NCI-H774 (cell line): ENCODE measurements at places on chromosomes 6 and 20.

- DNase-seq = no peak
These were observed 10.9 kb downstream of the TBP start for GRCh38 chr6:170564936-170565530.

GRCh38 chr6:115001731-115002350 lies 659.0 kb upstream of the HS3ST5 start:
- DNase-seq = no peak

GRCh38 chr6:2307799-2308198 lies 62.4 kb upstream of the GMDS start:
- no peak for DNase-seq

DNA sequence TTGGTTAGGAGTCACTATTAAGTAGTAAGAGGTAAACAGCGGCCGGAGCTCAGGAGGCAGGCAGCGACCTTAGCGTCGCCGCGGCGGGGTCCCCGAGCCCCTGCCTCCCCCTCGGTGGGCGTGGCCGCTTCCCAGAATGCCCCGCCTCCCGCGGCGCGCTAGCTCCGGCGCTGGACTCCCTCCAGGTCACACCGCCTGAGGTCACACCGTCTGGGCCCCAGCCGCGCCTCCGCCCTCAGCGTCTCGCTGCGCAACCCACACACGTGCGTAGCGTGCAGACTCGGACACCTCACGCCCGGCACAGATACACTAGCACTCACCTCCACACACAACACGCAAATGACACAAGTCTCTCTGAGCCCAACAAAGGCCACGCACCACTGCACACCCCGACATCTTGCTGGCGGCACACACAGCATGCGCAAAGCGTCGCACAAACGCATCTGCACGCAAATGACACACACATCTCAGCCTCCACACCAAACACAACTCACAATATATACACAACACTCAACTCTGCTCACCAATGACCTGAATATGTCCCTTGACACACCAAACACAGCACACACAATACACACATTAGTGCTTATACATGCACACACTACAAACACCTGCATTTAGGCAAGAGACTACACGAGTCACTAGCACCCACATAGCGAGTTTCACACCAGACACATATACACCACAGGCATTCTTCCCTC lies 17.6 kb upstream of the CDKN1A start:
- DNase-seq = no peak

DNA sequence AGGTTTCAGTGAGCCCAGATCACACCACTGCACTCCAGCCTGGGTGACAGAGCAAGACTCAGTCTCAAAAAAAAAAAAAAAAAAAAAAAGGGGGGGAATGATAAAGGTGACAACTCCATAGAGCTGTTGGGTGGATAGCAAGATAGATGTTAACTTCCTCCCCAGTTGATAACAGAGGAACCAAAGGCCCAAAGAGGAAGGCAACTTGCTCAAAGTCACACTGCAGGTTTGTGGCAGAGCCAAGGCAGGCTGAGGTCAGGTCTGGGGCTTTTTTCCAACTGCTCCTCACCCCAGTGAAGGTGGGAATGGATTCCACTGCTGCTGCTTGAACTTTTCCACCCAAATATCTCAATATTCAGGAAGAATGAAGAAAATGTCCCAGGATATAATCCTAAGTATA lies 26.7 kb downstream of the HCK start:
- no peak for DNase-seq

DNA sequence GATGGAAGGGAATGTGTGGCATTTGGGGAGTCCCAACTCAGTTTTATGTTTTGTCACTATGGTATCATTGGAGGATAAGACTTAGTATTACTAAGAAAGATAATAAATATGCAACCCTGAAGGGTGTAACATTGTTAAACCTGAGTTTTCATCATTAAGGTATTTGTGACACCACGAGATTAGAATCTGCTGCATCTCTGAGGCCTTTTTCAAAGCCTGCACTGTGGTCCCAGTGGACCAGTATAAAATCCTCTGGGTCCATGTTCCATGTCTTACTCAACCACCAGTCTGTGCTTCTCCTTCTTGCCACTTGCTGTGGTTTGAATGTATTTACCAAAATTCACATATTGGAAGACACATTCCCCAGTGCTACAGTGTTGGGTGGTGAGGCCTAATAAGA lies 130.6 kb downstream of the TBX18 start:
- DNase-seq = no peak

- DNase-seq = no peak
These were observed 64.6 kb upstream of the TXNDC5 start for GRCh38 chr6:7974938-7975763.

- no peak for DNase-seq
These were observed 27.3 kb downstream of the GMPR start for GRCh38 chr6:16265351-16266341.

- no peak for DNase-seq
These were observed 11.1 kb downstream of the HEBP2 start for GRCh38 chr6:138415125-138415524.

DNA sequence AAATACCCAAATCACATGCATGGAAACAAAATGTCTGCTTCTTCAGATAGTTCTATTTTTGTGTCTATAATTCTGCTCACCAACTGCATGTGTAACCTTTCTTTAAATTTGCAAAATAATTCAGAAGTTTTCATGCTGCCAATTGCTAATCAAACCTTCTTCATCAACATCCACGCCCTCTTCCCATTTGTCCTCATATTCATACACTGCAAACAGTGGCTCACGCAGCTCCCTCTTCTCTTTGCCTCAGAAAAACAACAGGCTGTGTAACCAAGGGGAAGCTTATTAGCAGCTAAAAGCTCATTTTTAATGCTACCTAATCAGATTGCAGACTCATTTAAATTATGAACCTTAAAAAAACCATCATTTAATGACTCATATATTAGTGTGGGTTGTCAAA lies 555.0 kb upstream of the EPHA7 start:
- no peak for DNase-seq

DNA sequence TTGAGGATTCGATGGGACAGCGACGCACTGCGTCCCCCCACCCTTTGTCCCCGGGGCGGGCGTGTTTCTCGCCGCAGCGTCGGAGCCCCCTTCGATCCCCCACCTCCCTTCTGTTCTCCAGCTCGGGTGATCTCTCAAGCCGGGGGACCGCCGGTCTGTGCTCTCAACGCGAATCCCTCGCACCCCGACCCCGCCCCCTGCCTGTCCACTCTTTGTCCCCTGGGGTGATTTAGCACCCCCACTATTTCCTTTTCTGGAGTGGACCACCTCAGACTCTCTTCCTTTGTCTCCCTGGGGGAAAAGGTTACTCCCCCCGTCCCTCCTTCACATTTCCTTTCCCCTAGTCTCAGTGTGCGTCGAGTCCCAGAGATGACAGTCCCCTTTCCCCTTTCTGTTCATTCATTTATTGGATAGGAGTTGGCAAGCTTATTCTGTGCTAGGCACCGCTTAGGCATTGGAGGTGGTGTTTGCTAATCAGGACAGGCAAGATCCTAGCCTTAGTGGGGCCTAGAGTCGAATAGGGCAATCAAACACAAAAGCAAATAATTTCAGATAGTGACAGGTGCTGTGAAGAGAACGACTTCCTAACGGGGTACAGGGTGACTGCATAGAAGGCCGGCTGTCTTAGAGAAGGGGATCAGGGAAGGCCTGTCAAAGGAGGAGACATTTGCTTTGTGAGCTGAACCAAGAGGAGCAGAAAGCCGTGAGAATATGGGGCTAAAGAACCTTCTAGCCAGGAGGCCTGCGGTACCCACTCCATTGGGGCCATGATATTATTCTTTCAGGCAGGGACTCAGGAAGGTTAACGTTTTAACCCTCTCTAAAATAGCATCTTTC lies 741 bp downstream of the PTPN1 start:
- no peak for DNase-seq

DNA sequence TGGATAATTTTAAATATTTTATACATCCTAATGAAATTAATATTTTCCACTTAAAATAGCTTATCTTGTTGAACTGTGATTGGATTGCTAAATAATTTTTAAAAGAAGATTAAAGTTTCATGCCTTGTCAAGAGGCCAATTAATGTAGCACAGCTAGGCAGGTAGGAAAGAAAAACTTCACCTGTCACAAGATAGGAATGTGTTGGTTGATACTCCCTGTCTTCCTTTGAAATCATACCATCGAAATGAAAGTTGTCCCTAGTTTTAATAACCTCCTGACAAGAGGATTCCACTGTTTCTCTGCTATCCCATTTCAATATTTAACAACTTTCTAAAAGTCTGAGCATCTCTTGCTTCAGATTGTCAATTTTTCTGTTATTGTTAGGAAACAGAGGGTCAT lies 80.8 kb downstream of the BMP6 start:
- DNase-seq = no peak

DNA sequence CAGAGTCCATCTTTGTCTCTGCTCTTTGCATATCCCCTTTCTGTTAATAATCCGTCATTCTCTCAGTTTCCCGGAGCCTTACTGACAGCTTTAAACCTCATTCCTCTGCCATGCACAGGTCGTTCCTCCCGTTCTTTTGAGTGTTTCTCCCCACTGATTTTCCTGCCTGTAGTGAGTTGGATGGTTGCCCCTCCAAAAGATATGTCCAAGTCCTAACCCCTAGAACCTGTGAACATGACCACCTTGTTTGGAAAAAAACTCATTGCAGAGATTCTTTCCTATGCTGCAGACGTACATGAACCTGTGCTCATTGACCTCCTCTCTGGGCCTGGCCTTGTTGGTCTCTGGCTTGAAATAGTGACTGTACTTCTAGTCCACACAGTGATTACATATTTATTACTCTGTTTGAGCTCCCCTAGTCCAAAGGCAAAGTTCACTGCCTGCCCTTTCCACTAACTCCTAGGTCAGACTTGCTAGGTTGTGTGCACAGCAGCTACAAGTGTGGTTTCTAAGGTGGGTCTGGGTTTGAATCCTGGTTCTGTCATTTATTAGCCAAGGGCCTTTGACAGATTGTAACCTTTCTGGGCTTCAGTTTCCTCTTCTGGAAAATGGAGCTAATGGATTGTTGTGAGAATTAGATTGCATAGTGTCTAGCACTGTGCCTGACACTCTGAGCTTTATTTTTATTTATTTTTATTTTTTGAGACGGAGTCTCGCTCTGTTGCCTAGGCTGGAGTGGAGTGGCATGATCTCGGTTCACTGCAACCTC lies 29.3 kb downstream of the PPARD start:
- DNase-seq = no peak

- DNase-seq = no peak
These were observed 609.0 kb downstream of the QKI start for GRCh38 chr6:164023535-164023934.

DNA sequence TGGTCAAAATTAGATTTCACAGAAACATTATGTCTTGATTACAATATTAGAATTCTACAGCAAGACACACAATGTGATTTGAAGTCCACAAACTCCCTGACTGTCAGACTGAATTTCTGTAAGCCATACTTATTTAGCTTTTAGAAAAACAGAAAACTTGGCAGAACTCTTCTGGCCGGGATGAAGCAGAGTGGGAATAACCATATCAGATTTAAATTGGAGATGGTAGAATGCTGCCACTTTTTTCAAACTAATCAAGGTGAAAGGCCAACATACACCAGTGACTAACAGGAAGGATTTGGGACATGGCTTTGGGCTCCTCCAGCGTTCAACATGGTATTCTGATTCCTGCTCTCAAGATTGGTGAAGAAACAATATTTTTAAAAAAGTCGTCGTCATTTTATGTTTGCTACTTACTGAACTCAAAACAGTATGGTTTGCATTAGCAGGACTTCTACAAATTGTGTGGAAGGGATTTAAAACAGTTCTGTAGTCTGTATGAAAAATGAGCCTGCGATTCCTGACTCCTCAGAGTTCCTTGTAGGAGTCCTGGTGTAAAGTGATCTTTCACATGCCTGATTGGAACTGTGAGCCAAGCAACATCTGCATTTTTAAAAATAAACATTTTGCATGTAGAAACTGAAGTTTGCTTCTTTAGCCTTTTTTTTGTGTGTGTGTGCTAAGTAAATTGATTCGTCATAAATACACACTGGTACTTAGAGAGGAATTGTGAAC lies 297.9 kb upstream of the SOX4 start:
- DNase-seq = no peak

GRCh38 chr6:160048471-160048870 lies 73.1 kb upstream of the SLC22A1 start:
- no peak for DNase-seq

DNA sequence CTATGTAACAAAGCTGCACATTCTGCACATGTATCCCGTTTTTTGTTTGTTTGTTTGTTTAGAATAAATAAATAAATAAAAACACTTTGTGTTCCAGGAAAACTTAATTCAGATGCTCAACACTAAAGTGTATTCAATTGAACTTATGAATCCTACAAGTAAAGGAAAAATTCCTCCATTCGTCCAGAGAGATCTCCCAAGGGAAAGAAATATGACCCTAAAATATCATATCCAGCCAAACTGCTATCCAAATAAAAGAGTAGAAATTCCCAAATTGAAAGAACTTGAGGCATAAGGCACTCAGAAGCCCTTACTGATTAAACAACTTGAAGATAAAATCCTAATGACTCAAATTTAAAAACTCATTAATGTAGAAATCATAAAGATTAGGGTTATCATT lies 90.4 kb downstream of the MOXD1 start:
- no peak for DNase-seq

- DNase-seq = no peak
These were observed 28.8 kb downstream of the ZFAND3 start for GRCh38 chr6:37848371-37848770.

DNA sequence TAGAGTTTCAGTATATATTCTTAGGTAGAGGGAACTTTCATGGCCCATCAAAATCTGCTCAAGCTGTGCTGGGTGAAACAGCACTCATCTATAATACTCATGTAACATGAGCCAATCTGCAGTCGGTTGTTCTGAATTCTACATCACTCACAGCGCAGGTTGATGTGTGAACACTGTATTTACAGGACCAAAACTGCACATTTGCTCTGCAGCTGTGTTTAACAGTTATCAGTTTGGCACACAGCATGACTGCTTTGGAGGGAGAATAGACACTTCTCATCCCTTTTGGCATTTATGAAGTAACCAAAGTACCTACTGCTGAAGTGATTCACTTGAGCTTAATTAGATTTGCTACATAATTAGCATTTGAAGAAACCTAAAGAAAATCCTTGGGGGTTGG lies 225.1 kb downstream of the BCKDHB start:
- peak; percentile 82 for DNase-seq
